ENCODE measurements at places on chromosomes 5 and 9. TPM values are rescaled to one million over a fixed set of nuclear protein-coding genes. Genes with fewer than 3 reads are reported as not detected.
A peak's percentile ranks its signal among the peaks of the same experiment; 100 is the strongest.

PTPDC1 gene
- total RNA-seq: 7.3 TPM

SVEP1 gene
- 0.36 TPM for total RNA-seq

NKD2 gene
- total RNA-seq: 7.9 TPM

CANX gene
- total RNA-seq: 691 TPM

FBXL7 gene
- 17.8 TPM for total RNA-seq

IL17B gene
- total RNA-seq: not detected

LRRC70 gene
- total RNA-seq: 0.17 TPM

IFNE gene
- total RNA-seq: not detected

RELL2 gene
- 18.6 TPM for total RNA-seq

PCDHA8 gene
- total RNA-seq: 0.96 TPM

GOLM1 gene
- 88.9 TPM for total RNA-seq

RNF224 gene
- 0.17 TPM for total RNA-seq

GALNT12 gene
- total RNA-seq: 17.5 TPM

- no peaks in the 10 kb centered on the region for H3K27me3 ChIP-seq
- DNase-seq: no peak
- no peaks in the 10 kb centered on the region for H3K4me1 ChIP-seq
These were observed 289.3 kb downstream of the FANCC start for GRCh38 chr9:95027914-95028852.

- H3K36me3 ChIP-seq: no peaks in the 10 kb centered on the region
- H3K4me1 ChIP-seq: no peaks in the 10 kb centered on the region
- H3K27ac ChIP-seq: no peak overlapping the region
These were observed 6.2 kb upstream of the CD180 start for GRCh38 chr5:67202828-67203227.

GRCh38 chr9:110514897-110515296 is 64.6 kb downstream of the SVEP1 start:
- H3K4me1 ChIP-seq: no peaks in the 10 kb centered on the region
- DNase-seq: no peak
- H3K27ac ChIP-seq: no peak overlapping the region
- no peaks in the 10 kb centered on the region for H3K27me3 ChIP-seq
- H3K4me3 ChIP-seq: no peak overlapping the region

DNA sequence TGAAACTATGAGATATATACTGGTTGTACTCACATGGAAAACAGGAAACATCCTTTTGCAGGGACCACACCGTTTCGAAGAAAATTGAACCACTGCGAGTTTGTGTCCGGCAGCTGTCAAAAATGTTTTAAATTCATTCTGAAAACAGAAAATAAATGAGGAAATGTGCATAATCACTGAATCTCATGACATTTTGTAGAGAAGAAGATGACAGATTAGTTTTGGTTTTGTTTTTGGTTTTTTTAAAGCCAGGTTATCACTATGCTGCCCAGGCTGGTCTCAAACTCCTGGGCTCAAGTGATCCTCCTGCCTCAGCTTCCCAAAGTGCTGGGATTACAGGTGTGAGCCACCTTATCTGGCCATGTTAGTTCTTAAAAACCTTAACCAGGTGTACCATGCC is 3.5 kb downstream of the TXNDC8 start:
- H3K4me1 ChIP-seq: no peaks in the 10 kb centered on the region
- no peak for DNase-seq
- H3K27ac ChIP-seq: no peak overlapping the region
- no peak overlapping the region for H3K4me3 ChIP-seq

DNA sequence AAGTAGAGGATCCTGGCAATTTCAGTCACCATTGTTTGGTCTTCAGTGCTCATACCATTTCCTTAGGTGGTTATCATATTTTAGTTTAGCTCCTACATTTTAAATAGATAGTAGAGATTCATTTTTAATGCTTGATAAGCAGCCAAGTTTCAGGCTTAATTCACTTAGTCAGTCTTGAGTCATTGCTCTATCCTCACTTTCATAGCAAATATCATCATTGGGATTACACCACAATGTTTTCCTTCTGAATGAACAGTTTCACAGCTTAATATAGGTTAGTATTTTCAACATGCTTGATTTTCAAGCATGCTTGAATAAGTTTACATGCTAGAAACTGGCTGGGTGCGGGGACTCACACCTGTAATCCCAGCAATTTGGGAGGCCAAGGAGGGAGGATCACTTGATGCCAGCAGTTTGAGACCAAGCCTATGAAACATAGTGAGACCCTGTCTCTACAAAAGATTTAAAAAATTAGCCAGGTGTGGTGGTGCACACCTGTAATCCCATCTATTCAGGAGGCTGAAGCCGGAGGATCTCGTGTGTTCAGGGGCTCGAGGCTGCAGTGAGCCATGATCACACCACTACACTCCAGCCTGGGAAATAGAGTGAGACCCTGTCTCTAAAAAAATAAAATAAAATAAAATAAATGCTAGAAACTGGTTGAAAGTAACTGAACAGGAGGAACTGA is 339.9 kb downstream of the ADGRV1 start:
- DNase-seq: no peak
- no peaks in the 10 kb centered on the region for H3K27me3 ChIP-seq
- 0 out of 2 replicates have a peak, but pooled peaks cover 2% of the 10 kb centered on the region for H3K4me1 ChIP-seq
- no peak overlapping the region for H3K4me3 ChIP-seq
- H3K27ac ChIP-seq: no peak overlapping the region

GRCh38 chr9:8874482-8874881 is 1074.9 kb upstream of the DMAC1 start:
- H3K4me1 ChIP-seq: peaks cover 2% of the 10 kb centered on the region
- no peaks in the 10 kb centered on the region for H3K36me3 ChIP-seq
- H3K4me3 ChIP-seq: no peak overlapping the region
- DNase-seq: no peak
- H3K27ac ChIP-seq: no peak overlapping the region

DNA sequence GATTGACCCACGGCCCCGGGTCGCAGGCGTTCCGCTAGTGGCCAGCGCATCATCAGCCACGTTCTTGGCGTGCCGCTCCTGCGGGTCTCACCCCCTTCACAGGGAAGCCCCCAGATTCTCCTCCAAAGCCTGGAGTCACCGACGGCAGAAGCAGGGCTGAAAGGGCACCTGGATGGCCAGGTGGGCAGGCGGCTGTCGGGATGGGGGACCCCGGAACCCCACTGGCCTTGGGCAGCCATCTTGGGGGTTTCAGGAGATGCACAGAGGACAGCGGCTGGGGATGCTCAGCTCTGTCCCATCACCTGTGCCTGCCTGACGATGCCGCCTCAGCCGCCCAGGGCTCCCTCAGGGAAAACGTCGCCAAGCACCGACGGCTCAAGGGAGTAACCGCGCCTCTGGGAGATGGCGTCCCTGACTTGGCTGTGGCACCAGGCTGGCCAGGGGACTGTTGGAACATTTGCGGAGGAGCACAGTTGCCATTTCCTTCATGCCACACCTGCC is 14.1 kb upstream of the SLC9A3 start:
- H3K27ac ChIP-seq: no peak overlapping the region
- H3K4me1 ChIP-seq: no peaks in the 10 kb centered on the region

GRCh38 chr5:137146402-137146890 is 352.7 kb downstream of the SPOCK1 start:
- H3K4me3 ChIP-seq: no peak overlapping the region
- no peak for DNase-seq
- H3K36me3 ChIP-seq: no peaks in the 10 kb centered on the region
- H3K4me1 ChIP-seq: peaks cover 10% of the 10 kb centered on the region

DNA sequence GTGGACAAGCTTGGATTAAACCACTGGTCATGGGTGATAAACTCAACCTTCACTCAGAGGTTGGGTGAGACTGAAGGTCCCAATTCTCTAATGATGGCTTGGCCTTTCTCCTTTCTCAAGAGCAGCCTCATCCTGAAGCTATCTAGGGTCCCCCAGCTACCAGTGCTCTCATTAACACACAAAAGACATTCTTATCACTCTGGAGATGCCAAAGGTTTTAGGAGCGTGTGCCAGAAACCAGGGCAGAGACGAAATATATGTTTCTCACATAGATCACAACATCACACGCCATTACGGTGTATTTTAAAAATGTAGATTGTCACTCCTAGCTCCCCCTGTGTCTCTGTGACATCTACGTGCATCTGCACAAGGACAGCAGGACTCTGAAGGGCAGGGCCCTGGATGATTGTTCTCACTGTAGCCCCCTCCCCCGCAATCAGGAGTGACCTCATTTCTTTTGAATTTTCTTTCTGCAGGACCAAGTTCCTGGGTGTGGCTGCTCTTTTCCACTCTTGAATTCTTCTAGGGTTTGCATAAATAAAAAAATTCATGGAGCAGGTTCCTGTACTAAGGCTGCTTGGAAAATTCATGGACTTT is 311.3 kb downstream of the GADD45G start:
- H3K4me3 ChIP-seq: no peak overlapping the region
- no peaks in the 10 kb centered on the region for H3K36me3 ChIP-seq
- no peak for DNase-seq
- no peak overlapping the region for H3K27ac ChIP-seq
- H3K27me3 ChIP-seq: no peaks in the 10 kb centered on the region

GRCh38 chr9:73151653-73152542 is at the start of gene ANXA1:
Gene ANXA1, plus strand, starts transcription at chr9:73151865. Its CDS starts 6,671 bp downstream, at chr9:73158536.
- no peaks in the 10 kb centered on the region for H3K27me3 ChIP-seq
- no peaks in the 10 kb centered on the region for H3K36me3 ChIP-seq
- DNase-seq: no peak
- peak within 1 kb of the TSS; percentile 17 for H3K27ac ChIP-seq
- H3K4me3 ChIP-seq: no peak within 1 kb of the TSS

DNA sequence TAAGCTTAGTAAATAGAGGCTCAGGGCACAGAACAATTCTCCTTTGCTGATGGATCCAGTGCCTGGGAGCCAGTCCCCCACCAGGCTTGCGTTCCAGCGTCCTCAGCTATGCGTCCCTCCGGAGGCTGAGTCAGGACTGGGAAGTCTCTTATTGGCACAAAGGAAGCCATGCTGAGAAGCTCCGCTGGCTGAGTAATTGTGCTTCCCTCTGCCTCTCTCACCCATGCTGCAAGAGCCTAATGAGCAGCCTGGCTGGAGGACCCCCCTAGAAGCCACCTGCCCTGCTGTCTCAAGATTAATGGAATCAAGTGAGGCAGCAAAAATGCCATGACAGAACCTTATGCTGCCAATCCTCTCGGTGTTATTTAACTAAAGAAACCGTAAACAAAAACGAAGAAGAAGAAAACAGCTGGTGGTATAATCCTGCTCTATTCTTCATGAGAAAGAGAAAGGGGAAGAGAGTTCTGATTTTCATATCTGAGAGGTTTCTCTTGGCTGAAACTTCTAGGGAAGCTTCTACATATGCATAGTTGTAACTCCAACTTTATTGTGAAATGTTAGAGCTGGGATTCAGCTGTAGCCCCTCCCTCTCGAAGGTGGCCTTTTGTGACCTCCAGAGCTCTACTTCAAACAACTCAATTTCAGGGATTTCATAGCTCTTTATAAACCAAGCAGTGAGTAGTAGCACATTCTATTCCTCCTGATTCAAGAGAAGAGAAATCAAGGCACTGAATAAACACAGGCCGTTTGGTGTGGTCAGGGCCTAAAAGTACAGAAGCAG is 185.4 kb upstream of the SEMA6A start:
- no peak for DNase-seq
- H3K27me3 ChIP-seq: no peaks in the 10 kb centered on the region
- peaks cover 20% of the 10 kb centered on the region for H3K4me1 ChIP-seq
- H3K36me3 ChIP-seq: no peaks in the 10 kb centered on the region

DNA sequence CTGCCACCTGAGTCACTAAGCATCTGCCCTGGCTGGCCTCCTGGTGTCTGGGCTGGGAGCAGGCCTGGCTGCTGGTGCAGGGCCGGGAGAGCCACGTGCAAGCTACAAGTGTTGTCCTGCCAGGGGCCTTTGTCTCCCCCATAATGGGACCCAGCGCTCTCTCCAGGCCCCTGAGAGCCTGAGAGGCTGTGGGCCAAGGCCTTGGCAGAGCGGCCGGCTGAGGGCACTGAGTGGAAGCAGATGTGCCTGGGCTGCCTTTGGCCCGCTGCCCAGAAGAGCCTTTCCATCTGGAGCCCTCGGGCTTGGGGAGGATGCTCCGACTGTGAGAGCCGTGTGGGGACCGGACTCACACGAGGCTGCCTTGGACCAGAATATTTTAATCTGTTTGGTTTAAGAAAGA is 185.5 kb downstream of the RGS3 start:
- H3K4me3 ChIP-seq: no peak overlapping the region
- no peak for DNase-seq
- H3K27me3 ChIP-seq: peaks cover 24% of the 10 kb centered on the region
- H3K4me1 ChIP-seq: peaks cover 10% of the 10 kb centered on the region
- H3K27ac ChIP-seq: no peak overlapping the region
- H3K36me3 ChIP-seq: no peaks in the 10 kb centered on the region

- peaks cover 5% of the 10 kb centered on the region for H3K4me1 ChIP-seq
- no peak overlapping the region for H3K4me3 ChIP-seq
- no peak overlapping the region for H3K27ac ChIP-seq
- H3K27me3 ChIP-seq: no peaks in the 10 kb centered on the region
These were observed 325.8 kb downstream of the TMEM38B start for GRCh38 chr9:106020186-106020585.

- peaks cover 24% of the 10 kb centered on the region for H3K4me1 ChIP-seq
- H3K27me3 ChIP-seq: peaks cover 32% of the 10 kb centered on the region
- H3K27ac ChIP-seq: no peak overlapping the region
- no peaks in the 10 kb centered on the region for H3K36me3 ChIP-seq
- DNase-seq: peak; percentile 74
These were observed 937 bp upstream of the MACROH2A1 start for GRCh38 chr5:135399794-135400542.

DNA sequence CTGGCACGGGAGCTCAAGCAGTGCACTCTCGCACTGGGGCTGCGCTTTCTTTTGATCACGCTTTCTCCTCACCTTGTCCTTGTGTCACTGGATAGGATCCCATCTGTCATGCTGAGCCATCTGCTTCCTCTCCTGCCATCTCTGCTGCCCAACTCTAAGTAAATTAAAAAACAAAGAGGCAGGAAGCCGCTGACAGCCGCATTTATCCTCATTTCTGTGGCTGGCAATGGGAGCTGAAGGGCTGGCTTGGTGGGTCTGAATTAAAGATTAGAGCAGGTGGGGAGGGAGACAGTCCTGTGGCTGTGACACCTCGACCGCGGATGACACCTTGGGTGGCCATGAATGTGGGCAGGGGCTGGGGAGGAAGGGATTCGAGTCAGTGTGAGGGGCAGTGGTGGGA is 159.2 kb upstream of the ALDH1B1 start:
- H3K27ac ChIP-seq: no peak overlapping the region
- no peak overlapping the region for H3K4me3 ChIP-seq
- no peaks in the 10 kb centered on the region for H3K4me1 ChIP-seq

DNA sequence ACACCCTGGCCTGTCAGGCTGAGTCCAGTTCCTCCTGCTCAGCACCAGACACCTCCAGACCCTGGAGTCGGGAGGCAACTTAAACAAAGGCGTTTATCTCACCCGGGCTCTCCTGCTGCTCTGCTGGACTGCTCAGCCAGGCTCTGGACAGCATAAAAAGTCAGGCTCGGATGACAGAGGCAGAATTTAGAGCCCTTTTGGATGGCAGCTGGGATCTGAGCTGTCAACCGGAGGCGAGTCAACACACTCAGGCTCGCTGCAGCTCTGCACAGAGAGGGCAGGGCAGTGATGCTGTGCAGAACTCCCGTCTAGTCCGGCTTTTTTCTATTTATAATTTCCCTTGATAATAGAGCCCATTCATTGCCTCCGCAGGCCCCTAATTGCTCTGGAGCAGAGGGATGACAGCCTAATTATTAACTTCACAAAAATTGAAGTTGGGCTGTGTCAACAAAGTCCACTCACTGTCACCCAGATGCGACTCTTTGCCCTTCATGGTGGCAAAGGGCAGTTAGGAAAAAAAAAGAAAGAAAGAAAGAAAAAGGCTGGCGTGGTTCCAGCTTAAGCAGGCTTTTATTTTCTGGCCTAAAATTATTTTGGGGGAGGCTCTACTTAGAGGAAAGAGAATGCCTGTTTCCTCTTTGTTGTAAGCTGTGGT is 37.6 kb downstream of the STC2 start:
- no peak for DNase-seq
- H3K27me3 ChIP-seq: peaks cover 3% of the 10 kb centered on the region
- peaks cover 16% of the 10 kb centered on the region for H3K4me1 ChIP-seq

GRCh38 chr9:91914404-91914803 is 35.6 kb downstream of the ROR2 start:
- H3K4me3 ChIP-seq: no peak overlapping the region
- H3K4me1 ChIP-seq: no peaks in the 10 kb centered on the region

All from H1 (cell line).